ENCODE measurements at places on chromosomes 12 and 14.

GRCh38 chr12:107461222-107461975, 224.2 kb upstream of the PWP1 start:
- no peak for DNase-seq

DNA sequence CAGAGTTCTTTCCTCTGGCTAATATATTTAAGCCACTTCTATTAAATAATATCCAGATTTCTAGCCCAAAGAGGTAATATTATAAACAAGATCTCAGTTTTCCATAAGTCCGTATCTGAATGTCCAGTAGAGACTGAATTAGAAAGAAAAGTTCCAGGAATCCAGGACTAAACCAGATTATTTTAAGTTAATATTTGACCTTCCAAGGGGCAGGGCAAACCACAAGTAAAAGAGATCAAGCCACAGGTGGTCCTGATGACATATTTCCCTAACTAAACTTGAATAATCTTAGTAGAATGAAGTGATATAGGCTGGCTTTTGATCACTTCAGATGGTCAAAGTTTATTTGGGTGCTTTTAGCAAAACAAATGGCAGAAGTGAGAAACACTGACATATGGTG, 43.3 kb upstream of the E2F7 start:
- no peak for DNase-seq

DNA sequence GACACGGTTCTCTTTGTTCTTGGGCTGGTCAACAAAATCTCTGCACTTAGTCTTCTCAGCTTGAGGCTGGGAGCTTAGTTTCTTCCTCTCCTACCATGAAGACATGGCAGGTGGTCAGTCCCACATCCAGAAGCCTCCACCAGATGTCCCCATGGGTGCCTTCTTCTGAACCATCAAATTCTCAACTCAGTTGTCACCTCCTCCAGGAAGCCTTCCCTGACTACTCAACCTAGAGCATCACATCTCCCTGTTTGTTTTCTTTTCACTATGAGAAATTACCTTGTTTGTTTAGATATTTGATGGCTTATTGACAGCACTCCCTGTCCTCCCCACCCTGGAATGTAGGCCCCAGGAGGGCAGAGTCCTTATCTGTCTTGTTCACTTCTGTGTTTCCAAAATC, 84.4 kb downstream of the TBX5 start:
- no peak for DNase-seq

GRCh38 chr12:6612652-6613014, 5.5 kb upstream of the CHD4 start:
- DNase-seq, result no peak

DNA sequence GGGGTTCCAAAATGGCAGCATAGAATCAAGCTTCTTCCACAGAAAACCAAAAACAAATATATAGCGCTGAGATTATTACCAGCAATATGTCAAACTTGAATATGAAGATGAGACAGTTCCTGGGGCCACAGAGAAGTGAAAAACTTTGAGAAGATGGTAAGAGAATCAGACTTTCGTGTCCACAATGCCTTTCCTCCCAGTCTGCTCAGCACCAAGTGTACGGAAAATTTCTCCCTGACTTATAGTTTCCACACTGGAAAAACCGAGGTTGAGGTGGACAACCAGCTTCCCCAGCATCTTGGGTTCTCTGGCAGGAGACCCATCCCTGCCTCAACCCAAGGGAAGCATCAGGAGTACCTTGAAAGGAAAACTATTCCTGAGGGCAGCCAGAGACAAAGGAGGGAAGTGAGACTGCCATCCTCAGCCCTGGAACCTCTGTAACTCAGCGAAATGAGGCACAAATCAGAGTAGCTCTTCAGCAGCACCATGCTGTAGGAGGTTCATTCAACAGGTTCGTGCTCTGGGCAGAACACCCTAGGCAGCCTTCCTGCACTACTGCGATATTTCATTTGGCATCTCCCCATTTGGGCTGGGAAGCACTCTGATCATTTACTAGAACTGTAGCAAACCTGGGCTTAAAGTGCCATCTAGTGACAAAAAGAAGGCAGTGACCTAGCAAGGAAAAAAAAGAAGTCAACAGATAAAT, 52.4 kb upstream of the CAPRIN2 start:
- DNase-seq, result peak; percentile 16

- no peak for DNase-seq
Measured at GRCh38 chr12:71688961-71689570, 3.2 kb downstream of the TMEM19 start.

DNA sequence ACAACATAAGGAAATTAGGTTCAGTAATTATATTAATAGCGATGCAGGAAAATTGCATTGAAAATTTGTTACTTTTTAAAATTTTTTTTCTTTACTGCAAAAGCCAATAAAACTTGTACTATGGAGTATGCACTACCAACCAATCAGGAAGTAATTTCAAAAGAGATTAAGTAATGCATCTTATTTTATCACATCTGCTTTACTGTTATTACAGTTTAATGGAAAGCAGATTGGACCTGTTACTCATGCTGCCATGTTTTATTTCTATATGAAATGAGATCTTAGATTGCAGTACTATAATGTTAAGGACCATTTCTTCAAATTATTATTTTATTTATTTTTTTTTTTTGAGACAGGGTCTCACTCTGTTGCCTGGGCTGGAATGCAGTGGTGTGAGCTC, 1.7 kb upstream of the STRN3 start:
- no peak for DNase-seq

Measured in DND-41 (cell line).